Mesenteric fat pad (tissue), 1 donor: ENCODE measurements at places on chromosomes 6 and 20. TPM values are rescaled to one million over a fixed set of nuclear protein-coding genes. Genes with fewer than 3 reads are reported as not detected.

The CEP250 gene
- 19.3 TPM for total RNA-seq

The COX7A2 gene
- 336 TPM for total RNA-seq

The RAB22A gene
- 22.2 TPM for total RNA-seq

The FHL5 gene
- total RNA-seq, result 16.6 TPM

The GFRA4 gene
- not detected for total RNA-seq

The ADGRF1 gene
- total RNA-seq, result not detected

The TGM3 gene
- not detected for total RNA-seq

The SIGLEC1 gene
- total RNA-seq, result 45.1 TPM

The CLIC5 gene
- 8.2 TPM for total RNA-seq
